ENCODE measurements at places on chromosomes 12 and 14. TPM values are rescaled to one million over a fixed set of nuclear protein-coding genes. Genes with fewer than 3 reads are reported as not detected.

Gene PSMC1
- polyA plus RNA-seq = 97.9 TPM

GRCh38 chr12:58656254-58657009 is 263.9 kb downstream of the LRIG3 start:
- no peak for DNase-seq

Gene TMEM229B
- polyA plus RNA-seq = 0.31 TPM

Gene TAS2R8
- not detected for polyA plus RNA-seq

DNA sequence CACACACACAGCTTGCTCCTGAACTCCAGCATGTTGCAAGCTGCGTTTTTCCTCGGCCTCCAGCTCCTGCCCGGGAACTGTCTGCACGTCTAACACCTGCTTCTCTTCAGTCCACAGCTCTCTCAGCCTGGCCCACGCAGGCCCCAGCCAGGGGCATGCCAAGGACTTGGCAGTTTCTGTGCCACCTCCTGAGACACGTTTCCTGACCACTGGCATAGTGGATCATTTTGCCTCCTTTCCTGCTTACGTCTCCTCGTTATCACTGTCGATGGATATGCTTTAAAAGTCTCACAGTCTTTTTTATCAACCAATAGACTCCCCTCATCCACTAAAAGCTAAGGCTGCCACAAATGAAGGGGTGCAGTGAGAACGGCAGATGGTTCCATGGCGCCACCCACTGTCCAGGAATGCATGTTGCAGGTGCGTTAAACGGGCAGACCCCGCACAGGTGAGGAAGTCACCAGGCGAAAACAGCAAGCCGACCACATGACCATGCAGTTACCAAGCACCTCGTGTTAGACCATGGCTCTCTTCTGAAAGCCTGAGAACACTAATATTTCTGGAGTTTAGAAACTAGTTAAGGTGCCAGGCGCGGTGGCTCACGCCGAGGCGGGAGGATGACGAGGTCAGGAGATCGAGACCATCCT is 14.7 kb upstream of the TEAD4 start:
- DNase-seq = peak; percentile 6

DNA sequence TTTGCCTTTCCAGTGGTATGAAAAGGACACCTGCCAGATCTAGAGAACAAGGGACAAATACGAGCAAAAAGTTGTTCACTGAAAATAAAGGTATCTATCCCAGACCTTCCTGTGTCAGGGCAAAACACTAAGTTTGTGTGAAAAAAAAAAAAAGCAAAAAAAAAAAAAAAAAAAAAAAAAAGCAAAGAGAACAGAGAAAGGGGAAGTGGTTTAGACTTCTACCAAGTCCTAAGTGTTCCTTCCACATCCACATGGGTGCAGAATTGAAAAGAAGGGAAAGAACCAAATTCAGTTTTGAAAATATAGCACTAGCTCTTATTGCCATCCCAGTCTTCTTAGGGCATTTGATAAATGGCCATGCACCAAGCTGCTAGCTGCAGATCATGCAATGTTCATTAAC is 41.7 kb downstream of the ZCRB1 start:
- DNase-seq = no peak

- no peak for DNase-seq
These were observed at the start of gene HOXC11 for GRCh38 chr12:53972722-53973235. TSS of gene HOXC11 (plus strand) at chr12:53973126. CDS start at chr12:53973242, 116 bp downstream.

DNA sequence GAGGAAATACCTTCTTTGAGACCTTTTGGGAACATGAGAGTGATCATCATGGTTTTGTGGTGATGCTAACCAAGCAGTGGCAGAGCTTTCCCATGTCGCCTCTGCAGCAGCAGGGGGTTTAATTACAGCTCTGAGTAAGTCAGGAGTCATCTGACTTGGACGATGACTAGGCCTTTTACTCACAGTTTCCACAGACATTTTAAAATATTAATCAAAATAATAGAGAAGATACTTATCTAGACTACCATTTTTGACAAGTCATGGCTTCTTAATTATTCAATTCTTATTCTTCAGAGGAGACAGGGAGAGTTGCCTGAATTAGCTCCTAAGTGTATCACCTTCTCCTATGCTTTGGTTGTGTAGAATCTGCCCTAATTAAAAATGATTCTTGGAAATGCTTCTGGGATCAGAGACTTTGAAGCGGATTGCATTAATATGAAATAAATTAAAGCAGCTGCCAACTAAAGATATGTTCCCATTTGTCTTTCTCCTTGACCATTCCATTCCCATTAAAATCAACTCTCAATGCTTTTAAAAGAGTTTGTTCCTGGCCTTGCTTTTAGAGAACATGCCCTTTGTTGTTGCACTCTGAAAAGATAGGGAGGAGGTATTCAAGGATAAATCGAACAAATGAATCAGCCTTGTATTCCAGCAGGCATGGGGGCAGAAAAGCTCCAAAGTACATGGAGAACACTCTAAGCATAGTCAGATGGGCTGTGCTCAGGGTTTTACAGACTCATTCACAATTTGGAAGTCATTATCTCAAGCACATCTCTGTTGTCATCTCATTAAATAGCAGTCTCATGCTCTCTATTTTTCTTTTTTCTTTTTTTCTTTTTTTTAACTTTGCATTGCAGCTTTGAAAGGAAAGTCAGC is 7.7 kb upstream of the IFNG-AS1 start:
- DNase-seq = no peak

Gene AKAP6
- polyA plus RNA-seq = 67.7 TPM
